Right ventricle myocardium inferior (tissue), 1 donor: ENCODE measurements at places on chromosomes 7 and 10. TPM values are rescaled to one million over a fixed set of nuclear protein-coding genes. Genes with fewer than 3 reads are reported as not detected.

DNA sequence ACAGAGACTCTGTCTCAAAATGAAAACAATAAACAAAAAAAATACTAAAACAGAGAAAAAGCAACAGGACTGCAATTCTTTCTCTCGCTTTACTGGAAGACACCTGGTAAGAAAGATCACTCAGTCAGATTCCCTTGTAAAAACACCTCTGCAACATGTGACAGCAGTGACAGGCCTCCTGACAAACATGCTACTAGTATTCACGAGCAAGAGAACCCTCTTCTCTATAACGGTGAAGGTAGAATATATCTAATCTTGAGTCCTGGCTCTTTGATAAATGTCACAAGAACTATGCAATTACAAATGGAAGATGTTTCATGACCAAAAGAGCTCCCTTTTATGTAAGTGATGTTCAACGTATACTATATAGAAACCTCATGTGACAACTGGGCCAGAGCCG is 986.7 kb upstream of the LRRN3 start:
- no peak for DNase-seq

Gene SPRN
- total RNA-seq, result not detected

Gene CPN1
- total RNA-seq, result not detected

DNA sequence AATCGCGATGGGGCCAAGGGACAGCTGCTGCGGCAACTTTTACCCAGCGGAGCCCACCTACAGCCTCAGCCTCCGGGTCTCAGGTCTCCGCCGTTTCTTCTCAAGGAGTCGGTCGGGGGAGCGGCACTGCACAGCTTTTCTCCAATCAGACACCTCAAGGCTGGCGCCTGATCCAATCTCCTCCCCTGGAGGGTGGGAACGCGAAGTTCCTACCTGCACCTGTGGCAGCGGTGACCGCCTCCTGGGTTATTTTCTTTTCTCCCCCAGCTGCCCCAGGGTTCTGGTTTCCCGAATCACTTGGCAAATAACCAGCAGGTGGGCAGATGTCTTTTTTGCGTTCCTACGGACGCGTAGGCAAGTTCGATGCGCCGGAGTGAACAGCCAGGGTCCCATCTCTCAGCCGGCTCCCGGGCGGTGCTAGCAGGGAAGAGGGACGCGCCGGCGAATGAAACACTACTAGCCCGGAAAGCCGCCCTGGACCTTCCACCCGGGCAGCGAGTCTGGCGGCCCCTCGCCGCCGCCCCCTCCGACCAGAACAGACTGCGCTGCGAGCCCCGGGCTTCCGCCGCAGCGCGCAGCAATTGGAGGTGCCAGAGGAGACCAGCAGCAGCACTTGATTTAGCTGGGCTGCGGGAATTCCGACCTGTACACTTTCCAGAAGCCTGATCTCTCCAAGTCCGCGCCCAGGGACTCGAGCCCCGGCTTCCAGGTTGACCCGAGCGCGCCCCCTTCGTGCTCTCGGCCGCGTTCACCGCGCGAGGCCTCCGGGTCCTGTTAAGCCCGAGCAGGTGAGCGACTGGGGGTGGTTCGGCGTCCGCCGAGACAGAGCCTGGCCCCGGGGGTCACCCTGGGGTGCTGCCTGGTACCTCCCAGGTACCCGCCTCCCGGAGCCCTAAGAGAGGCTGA is at the start of gene PRR15:
Gene PRR15, plus strand, starts transcription at position 246 of the 906 bp plus-strand sequence. CDS start 2,495 bp downstream, outside the sequence.
- no peak for DNase-seq
